Stimulated activated CD8-positive, alpha-beta memory T cell treated with anti-CD3 and anti-CD28 coated beads, Interleukin-4, amount 100 ng/mL, for 4 hours (primary cell): ENCODE measurements at places on chromosomes 3 and 15.

- no peak for DNase-seq
Observed at GRCh38 chr15:45181491-45182285, 6.1 kb downstream of the SHF start.

GRCh38 chr15:85500729-85501128 is 120.3 kb downstream of the AKAP13 start:
- no peak for DNase-seq

DNA sequence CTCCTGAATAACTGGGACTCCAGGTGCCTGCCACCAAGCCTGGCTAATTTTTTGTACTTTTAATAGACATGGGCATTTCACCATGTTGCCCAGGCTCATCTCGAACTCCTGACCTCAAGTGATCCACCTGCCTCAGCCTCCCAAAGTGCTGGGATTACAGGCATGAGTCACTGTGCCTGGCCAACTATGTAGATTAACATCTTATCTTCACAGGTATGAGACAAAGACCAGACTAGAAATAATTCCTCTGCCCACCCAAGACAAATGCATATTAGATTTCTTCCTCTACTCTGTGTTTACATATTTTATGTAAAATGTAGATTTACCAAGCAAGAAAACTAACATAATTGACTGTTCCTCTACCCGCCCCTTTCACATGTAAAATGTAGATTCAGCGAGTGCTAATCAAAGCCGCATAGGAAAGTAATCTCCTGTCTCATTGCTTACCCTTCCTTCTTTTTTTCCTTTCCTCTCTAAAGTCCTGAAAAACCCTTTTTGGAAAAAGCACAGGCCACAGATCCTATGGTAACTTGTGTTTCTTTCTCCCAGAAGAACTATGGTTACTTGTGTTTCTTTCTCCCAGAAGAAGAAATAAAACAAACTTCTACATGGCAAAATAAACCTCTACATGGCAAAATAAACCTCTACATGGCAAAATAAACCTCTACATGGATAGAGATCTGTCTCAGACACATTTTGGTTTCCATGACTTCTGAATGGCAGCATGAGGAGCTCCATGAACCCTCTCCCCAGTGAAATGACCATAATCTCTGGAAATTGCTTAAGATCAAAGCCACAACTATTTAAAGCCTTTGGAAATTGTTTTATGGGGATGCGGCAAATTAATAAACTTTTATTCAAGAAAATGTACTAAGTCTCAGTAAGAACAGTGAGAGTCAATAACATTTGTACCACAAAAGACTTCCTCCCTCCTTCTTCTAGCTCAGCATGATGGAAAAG is 9.1 kb upstream of the ABHD2 start:
- no peak for DNase-seq

GRCh38 chr3:144556392-144556791 is 584.8 kb downstream of the DIPK2A start:
- DNase-seq = no peak

GRCh38 chr15:43913026-43913780 is 86.4 kb downstream of the WDR76 start:
- DNase-seq = no peak

DNA sequence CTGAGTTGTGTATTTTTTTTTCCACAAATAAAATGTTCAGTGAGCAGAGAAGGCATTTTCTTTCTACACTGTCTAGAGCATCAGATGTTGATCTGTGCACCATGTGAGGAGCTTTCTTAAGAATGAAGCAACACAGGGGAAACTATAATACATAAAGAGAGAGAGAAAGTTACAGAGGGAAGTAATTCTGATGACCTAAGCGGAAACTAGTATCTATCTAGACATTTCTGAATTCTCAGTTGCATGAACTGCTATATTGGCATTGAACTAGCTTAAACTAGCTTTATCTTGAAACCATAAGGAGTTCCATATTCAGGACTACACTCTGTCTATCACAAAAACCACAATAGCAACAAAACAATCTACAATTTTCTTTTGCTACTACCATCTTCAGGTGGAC is 822.4 kb downstream of the VGLL3 start:
- DNase-seq = no peak

GRCh38 chr3:33194303-33194702 is 24.3 kb downstream of the SUSD5 start:
- no peak for DNase-seq

GRCh38 chr3:15805756-15806266 is 8.0 kb upstream of the ANKRD28 start:
- DNase-seq = no peak

GRCh38 chr3:152276681-152277080 is 8.0 kb downstream of the MBNL1 start:
- DNase-seq = no peak

- DNase-seq = no peak
Observed at GRCh38 chr3:172622156-172622555, 88.7 kb downstream of the NCEH1 start.

DNA sequence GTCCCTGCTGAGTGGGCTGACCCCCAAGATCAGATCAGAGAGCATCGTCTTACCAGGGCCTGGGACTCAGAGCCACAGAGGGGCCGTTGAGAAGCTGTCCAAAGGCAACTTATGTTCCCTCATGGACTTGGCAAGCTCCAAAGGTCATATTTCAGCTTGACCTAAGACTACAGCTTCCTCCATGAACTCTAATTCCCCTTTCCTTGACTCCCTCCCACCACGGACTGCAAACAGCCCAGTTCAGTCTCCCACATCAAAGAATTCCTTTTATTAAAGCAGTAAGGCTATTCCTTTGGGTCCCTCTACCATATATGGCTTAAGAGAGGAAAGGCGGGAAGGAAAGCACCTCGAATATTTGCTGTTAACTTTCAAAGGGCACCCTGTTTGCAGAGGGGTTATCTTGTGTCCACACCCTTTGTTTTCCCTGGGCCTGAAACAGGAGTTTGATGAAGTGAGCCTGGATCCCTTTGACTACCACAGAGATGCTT is 146.1 kb upstream of the THBS1 start:
- DNase-seq = no peak

DNA sequence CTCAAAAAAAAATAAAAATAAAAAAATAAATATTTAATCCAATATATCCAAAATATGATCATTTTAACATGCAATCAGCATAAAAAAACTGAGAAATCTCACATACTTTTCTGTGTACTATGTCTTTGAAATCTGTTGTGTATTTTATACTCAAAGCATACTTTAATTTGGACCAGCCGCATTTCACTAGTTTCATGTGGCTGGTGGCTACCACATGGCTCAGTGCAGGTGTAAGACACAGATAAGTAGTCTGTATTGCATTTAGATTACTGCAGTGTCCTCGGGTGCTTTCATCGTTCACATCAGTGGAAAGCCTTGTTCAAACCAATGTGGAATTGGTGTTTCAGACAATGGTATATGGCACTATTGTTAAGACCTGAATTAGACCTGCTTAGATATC is 11.0 kb downstream of the CRTC3 start:
- no peak for DNase-seq

GRCh38 chr3:128506754-128507153 is 13.8 kb upstream of the GATA2 start:
- DNase-seq = no peak

- no peak for DNase-seq
Observed at GRCh38 chr15:101024706-101025500, 105.7 kb downstream of the LRRK1 start.

GRCh38 chr3:120429921-120430361 is 20.9 kb downstream of the FSTL1 start:
- DNase-seq = no peak

- DNase-seq = no peak
Observed at GRCh38 chr3:98990657-98991056, 89.2 kb upstream of the DCBLD2 start.

- no peak for DNase-seq
Observed at GRCh38 chr3:189389346-189389745, 217.6 kb downstream of the TPRG1 start.

DNA sequence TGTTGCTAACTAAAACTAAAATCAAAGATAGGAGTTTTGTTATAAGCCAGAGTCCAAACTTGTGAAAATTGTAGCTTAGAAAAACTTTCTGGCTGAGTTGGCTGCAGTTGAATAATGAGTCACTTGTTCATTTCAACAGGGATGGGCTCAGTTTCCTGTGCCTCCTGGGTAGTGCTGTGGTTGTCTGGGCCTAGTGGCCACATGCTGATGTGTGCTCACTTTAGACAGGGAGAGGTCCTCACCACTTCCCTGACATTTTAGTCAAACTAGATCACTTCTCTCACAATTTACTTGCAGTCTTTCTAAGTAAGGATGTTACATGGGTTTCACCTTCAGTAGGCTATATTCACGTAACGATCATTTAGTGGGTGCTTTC is 6.3 kb upstream of the UBE2Q2 start:
- no peak for DNase-seq

DNA sequence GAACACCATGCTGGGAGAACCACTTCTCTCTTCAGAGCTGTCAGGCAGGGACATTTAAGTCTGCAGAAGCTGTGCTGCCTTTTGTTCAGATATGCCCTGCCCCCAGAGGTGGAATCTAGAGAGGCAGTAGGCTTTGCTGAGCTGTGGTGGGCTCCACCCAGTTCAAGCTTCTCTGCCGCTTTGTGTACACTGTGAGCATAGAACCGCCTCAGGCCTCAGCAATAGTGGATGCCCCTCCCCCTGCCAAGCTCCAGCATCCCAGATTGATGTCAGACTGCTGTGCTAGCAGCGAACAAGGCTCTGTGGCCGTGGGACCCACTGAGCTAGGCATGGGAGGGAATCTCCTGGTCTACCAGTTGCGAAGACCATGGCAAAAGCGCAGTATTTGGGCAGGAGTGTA is 121.6 kb downstream of the NFKBIZ start:
- no peak for DNase-seq

GRCh38 chr15:84608707-84609284 is 8.0 kb downstream of the ZSCAN2 start:
- DNase-seq = no peak

DNA sequence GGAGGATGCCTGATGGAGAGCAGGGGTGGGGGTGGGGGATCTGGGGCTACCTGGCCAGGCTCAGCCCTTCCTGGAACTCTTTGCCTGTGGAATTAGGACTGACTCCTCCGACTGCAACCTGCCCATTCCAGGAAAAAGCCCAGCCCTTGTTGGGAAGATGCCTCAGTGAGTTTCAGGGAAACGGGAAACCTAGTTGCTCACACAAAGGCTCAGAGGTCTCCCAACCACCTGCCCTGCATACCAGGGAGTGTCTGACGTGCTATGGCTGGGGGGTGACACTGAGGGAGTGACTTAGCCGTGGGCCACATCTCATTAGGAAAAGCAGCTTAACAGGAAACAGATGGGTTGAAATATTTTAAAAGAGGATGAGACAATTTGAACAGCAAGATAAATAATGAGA is 27.9 kb downstream of the CYP8B1 start:
- no peak for DNase-seq
